ENCODE measurements at places on chromosomes 1 and 21.

DNA sequence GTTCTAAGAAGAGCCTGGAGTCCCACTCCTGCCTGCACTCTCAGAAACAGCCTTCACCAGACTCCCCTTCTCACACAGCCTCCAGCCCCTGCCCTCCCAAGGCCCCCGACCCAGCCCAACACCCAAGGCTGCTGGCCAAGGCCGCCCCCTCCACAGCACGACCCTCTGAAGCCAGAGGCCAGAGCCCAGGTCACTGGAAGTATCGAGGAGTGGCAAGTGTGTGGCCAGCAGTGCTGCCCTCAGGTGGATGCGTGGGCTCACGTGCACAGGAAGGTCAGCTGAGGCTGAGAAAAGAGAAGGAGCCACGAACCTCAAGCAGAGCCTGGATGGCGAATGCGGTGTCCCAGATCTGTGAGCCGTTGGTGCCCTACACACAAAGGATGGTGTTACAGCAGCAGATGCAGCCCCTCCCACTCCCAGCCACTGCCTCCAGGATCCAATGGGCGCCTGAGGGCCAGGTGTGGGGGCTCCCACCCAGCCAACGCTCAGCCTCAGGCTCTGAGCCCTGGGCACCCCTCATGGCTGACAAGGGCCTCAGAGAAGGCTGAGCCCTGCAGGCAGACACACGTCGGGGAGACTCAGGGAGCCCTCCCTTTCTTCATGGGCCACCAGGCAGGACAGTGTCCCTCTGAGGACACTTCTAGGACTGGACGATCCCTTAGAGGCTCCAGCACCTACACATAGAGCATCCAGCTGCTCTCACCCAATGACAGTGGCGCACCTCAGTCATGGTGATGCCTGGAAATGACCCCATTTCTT, 18.0 kb downstream of the LSS start:
- DNase-seq, result no peak

GRCh38 chr1:56216218-56216617, 363.1 kb downstream of the PLPP3 start:
- DNase-seq, result no peak

GRCh38 chr1:43440358-43440757, 13.4 kb downstream of the HYI start:
- no peak for DNase-seq

- no peak for DNase-seq
These were observed 10.0 kb upstream of the C1orf115 start for GRCh38 chr1:220680085-220680687.

GRCh38 chr1:22037520-22037919, 15.0 kb upstream of the CDC42 start:
- DNase-seq, result no peak

DNA sequence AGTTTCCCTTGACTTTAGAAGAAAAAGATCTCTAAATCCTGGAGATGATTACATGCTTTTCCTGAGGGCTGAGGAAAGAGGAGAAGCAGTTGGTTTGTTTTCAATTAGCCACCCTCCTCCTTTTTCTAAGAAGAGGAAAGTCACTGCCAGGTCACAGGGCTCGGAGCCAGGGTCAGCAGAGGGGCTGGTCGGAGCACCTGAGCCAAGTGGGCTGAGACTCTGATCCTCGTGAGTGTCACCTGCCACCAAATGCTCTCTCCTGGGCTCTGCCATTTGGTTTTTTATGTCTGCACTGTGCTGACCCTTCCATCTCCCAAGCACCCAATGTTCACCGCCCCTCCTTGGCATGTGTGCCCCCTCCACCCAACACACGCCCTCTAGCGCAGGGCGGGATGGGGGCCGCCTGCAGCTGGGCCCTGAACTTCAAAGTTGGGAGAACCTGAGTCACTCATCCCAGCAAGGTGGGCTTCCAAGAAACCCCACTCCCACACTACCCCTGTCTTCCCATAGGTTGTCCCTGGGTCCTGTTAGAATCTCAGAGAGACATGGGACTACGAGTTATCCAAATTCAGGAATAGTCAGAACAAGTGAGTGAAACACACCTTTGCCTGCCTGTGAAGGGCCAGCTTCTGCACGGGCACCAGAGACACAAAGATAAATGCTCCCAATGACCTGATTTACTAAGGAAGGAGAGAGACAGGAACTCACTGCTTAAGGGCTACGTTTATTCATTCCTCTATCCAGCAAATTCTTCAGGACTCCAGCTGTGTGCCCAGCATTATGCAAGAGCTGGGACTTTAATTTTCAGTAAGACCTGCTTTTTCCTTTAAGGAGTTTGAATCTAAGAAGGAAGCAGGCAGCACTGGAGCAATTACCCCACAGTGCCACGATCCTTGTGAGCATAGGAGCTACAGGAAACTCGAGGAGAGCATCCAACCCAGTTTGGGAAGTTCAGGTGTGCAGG, 127.5 kb downstream of the RHOU start:
- DNase-seq, result no peak

DNA sequence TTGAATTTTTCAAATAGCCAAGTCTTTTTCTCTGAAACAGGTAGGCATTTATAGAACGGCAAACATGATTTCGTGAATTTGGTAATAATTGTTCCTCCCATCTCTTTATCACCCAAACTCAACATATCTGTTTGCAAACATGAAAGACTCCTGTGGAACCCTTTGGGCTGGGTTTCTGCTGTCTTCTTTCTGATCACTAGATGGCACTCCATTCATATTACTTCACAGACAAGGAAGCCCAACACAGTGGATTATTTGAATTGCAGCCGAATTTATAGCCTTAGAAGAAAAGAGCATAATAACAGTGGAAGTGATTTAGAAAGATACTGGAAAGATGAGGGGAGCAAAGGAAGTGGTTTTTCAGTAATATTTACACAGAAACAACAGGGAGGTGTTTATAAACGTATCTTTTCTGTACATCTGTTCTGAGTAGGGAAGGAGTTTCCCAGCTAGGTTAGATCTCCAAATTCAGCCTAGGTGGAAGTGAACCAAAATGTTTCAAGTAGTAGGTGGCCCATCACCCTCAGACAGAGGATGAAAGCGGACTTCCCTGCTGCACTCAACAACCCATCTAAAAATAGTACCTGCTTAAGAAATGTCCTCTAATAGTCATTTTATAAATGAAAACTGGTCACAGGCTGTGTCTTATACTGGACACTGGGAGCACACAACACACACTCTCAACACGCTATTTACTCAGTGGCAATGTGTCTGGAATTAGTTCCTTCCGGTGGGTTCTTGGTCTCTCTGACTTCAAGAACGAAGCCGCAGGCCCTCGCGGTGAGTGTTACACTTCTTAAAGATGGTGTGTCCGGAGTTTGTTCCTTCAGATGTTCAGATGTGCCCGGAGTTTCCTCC, 67.6 kb downstream of the MAP3K21 start:
- no peak for DNase-seq

GRCh38 chr21:34091607-34092006, 18.2 kb downstream of the MRPS6 start:
- DNase-seq, result no peak

- peak; percentile 44 for DNase-seq
These were observed 577 bp downstream of the IKBKE start for GRCh38 chr1:206470692-206471414.

DNA sequence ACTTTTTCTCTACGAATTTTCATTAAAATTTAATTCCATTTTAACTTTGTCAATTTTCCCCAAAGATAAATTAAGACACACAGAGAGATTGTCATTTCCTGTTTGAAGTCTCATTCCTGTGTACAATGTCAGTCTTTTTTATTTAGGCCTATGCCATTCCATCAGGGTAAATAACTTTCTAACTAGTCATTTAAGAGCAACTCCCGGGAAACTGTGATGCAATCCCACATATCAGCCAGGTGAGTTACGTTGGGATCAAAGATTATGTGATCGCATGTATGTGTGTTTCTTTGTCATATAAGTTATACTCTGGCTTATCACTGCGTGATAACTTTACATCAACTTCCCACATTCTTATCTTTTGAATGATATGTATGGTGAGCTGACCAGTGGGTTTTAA, 86.1 kb upstream of the S1PR1 start:
- DNase-seq, result no peak

DNA sequence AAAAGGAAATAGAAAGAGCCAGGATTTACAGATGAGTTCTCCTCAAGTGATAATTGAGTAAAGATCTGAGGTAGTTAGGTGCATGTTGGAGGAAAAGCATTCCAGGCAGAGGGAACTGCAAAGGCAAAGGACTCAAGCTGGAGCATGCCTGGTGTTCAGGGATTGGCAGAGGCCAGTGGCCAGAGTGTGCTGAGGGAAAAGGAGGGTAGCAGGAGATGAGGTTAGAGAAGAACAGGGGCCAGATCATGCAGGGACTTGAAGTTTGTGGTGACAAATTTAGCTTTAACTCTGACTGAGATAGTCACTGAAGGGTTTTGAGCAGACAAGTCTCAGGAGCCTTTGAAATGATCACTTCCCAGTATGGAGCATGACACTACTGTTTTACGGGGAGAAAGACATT, 19.0 kb upstream of the GTF2B start:
- no peak for DNase-seq

GRCh38 chr1:112708002-112708448, 1.1 kb upstream of the RHOC start:
- DNase-seq, result no peak

DNA sequence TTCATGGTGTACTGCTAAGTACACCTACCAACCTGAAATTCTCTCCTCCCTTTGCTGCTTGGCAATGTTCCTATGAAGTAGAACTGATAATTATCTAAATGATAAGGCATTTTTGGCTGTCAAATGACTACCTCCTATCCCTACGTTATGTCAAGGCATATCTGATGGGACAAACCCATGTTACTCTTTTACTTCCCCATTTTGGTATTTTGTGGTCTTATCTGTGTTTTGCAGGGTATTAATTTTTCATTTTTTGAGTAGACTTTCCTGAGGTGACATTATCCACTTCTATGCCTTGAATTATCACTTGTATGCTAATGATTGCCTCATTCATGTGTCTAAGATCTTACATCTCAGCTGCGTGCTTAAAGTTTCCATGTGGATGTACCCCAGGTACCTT, 499.6 kb upstream of the B3GALT2 start:
- DNase-seq, result no peak

DNA sequence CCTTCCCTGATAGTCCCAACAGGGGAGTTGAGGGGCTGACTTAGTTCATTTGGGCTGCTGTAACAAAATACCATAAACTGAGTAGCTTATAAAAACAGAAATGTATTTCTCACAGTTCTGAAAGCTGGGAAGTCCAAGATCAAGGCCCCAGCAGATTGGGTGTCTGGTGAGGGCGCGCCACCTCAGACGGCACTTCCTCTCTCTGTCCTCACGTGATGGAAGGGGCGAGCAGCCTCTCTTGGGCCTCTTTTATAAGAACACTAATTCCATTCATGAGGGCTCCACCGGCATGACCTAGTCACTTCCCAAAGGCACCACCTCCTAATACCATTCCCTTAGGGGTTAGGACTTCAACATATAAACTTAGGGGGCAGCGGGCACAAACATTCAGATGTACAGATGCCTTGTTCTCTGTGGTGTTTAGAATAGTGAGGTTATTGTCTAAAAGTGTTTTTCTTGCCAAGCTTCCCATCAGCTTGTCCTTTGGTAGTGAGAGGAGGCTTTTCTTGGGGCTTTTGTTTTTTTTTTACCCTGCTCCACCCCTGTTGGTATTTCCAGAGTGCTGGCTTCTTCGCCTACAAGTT, 20.3 kb downstream of the NIPAL3 start:
- DNase-seq, result no peak
